ENCODE measurements at places on chromosomes 16 and 17. TPM values are rescaled to one million over a fixed set of nuclear protein-coding genes. Genes with fewer than 3 reads are reported as not detected.

Gene GDPD1
- total RNA-seq: 3.2 TPM

Gene PEMT
- total RNA-seq: 36.8 TPM

Gene GNGT2
- total RNA-seq: 24.6 TPM

Gene CDH11
- total RNA-seq: not detected

Gene DPEP3
- total RNA-seq: 0.12 TPM

Gene INCA1
- total RNA-seq: not detected

DNA sequence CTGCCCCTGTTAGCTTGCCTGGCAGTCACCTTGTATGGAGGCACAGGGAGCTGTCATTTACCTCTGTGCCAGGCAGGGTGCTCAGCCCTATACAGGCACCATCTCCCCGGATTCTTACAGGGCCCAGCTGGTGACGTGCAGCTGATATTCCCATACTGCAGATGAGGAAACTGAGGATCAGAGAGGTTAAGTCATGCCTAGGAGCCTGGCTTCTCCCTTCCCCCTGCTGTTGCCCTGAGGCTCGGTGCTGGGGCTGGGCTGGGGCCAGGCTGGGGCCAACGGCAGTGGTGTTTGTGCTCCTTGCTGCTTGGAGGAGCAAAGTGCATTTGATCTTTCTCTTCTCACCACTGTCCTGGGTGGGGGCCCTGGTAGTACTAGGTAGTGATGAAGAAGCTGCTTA is 54.7 kb upstream of the IL34 start:
- no peak for DNase-seq

GRCh38 chr16:81885976-81886586 is 107.0 kb downstream of the PLCG2 start:
- DNase-seq: peak; percentile 21

DNA sequence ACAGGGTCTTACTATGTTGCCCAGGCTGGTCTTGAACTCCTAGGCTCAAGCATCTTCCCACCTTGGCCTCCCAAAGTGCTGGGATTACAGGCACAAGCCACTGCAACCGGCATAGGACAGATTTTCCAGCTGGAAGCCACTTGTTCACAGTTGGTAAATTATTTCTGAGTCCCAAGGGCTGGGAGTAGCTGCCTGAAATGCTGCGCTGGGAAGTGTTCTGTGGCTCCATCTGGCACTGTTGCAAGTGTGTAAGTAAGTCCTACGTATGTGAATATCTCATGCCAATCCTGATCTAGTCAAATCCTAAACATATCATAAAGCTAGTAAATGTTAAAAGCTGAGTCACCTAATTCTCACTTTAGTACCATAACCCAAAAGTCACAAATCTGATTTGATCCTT is 48.1 kb downstream of the YWHAE start:
- DNase-seq: no peak

DNA sequence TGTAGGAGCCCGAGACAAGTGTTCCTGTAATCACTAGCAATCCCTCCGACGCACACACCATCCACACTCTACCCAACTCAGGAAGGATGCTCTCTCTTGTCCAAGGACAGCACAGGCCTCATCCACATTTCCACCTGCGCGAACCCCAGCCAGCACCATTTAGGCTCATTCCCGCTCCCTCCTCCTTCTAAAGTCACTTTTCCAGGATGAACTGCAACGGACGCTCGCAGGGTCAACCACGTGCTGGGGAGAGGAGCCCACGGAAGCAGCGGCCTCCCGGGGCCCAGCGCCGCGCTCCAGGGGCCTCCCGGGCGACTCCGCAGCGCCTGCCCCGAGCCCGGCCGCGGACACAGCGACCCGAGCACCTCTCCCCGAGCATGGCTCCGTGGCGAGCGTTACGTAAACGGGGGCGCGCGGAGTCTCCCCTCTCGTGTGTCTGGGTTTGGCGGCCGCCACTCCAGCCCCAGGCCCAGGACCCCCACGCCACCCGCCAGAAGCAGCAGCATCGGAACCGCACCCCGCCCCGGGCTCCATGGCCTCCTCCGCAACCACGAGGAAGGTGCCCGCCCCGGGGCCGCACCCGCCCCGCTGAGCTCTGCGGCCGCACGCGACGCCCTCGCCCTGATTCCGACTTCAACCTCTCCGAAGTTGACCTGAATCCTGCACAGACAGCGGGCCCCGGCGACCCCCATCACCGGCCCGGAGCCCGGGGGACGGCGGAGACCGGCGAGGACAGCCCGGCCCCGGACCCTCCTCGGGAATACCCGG is 668 bp downstream of the USP36 start:
- peak; percentile 73 for DNase-seq

GRCh38 chr16:81136390-81137335 is 40.5 kb upstream of the GCSH start:
- no peak for DNase-seq

GRCh38 chr16:13083681-13084080 is 182.3 kb downstream of the SHISA9 start:
- DNase-seq: no peak

GRCh38 chr17:55241097-55241496 is 23.7 kb upstream of the HLF start:
- no peak for DNase-seq

DNA sequence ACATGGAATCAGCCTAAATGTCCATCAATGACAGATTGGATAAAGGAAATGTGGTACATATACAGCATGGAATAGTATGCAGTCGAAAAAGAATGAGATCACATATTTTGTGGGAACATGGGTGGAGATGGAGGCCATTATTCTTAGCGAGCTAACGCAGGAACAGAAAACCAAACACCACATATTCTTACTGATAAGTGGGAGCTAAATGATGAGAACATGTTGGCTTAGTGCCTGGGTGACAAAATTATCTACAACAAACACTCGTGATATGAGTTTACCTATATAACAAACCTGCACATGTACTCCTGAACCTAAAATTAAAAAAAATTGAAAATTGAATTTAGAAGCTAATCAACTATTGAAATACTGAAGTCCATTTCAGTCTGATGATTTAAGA is 6.1 kb downstream of the ANKS4B start:
- no peak for DNase-seq

- DNase-seq: no peak
These were observed 44.3 kb upstream of the CRHR1 start for GRCh38 chr17:45739786-45740185.

GRCh38 chr17:53428913-53429312 is 393.8 kb upstream of the KIF2B start:
- DNase-seq: no peak

- no peak for DNase-seq
These were observed 1.1 kb upstream of the HS3ST4 start for GRCh38 chr16:25690552-25691143.
